ENCODE measurements at places on chromosomes 6 and 20. TPM values are rescaled to one million over a fixed set of nuclear protein-coding genes. Genes with fewer than 3 reads are reported as not detected.

The CST1 gene
- 6.9 TPM for total RNA-seq

The KATNA1 gene
- total RNA-seq, result 41.4 TPM

The TFAP2D gene
- total RNA-seq, result not detected

The NKAIN4 gene
- total RNA-seq, result not detected

The CALHM4 gene
- not detected for total RNA-seq

The CST5 gene
- total RNA-seq, result not detected

The LPIN3 gene
- 5.5 TPM for total RNA-seq

The OLIG3 gene
- not detected for total RNA-seq

The ZNF334 gene
- 4.8 TPM for total RNA-seq

The NFS1 gene
- 28.0 TPM for total RNA-seq

The KCNK15 gene
- 1.6 TPM for total RNA-seq

The GPX6 gene
- not detected for total RNA-seq

The RAB44 gene
- not detected for total RNA-seq

The ACSS1 gene
- 6.6 TPM for total RNA-seq

The TAP1 gene
- total RNA-seq, result 39.5 TPM

The SF3B5 gene
- 127 TPM for total RNA-seq

The PRDM1 gene
- total RNA-seq, result 3.4 TPM

The SLC16A10 gene
- 0.33 TPM for total RNA-seq

The PXMP4 gene
- 5.1 TPM for total RNA-seq

The SLC12A5 gene
- total RNA-seq, result under 0.01 TPM

The TPX2 gene
- total RNA-seq, result 104 TPM

The GMPR gene
- total RNA-seq, result 8.1 TPM

The CAPN11 gene
- total RNA-seq, result not detected

The TSBP1 gene
- total RNA-seq, result not detected

The TAGAP gene
- total RNA-seq, result not detected

All from uterine smooth muscle cell (primary cell).